Astrocyte of the hippocampus (primary cell): ENCODE measurements at places on chromosomes 11 and 22.

DNA sequence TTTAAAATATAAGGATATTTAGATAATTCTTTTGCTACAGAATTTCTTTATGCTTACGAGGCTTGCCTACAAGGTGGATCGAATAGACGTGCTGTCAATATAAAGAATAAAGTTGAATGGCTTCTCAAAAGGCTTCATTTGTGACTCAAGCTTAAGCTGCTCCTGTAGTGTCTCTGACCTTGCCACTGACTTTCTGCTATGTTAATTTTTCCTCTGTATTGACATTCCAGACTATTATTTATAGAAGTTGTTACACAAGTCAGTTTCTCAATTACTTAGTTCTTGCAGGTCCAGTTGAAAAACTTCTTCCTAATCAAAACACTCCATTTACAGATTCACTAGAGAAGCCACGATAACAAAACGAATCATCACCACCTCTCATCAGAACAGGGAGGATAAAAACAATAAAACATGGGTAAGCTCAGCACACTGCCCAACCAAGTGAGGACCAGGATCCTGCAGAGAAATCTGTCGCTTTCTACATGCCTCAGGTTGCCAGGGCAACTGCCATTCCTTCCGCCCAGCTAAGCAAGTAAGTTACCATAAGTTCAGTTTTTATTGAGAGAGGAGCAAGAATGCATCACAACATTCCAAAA, 39.0 kb upstream of the CHKA start:
- DNase-seq, result peak; percentile 67

DNA sequence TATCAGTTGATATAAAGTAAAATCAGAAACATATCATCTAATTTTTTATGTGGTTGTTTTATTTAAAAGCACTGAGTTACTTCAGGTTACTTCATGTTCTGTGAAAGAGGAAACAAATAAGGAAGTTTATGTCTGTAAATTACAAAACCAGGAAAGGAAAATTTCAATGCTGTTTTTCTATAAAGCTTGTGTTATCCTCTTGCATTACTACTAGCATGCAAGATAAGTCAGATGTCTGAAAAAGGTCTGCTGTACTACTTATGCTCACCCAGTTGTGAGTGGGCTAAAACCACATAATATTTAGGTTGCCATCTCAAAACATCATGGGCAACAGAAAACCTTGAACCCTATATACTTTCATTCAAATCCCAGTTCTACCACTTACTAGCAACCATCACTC, 121.5 kb downstream of the ATG16L2 start:
- no peak for DNase-seq

DNA sequence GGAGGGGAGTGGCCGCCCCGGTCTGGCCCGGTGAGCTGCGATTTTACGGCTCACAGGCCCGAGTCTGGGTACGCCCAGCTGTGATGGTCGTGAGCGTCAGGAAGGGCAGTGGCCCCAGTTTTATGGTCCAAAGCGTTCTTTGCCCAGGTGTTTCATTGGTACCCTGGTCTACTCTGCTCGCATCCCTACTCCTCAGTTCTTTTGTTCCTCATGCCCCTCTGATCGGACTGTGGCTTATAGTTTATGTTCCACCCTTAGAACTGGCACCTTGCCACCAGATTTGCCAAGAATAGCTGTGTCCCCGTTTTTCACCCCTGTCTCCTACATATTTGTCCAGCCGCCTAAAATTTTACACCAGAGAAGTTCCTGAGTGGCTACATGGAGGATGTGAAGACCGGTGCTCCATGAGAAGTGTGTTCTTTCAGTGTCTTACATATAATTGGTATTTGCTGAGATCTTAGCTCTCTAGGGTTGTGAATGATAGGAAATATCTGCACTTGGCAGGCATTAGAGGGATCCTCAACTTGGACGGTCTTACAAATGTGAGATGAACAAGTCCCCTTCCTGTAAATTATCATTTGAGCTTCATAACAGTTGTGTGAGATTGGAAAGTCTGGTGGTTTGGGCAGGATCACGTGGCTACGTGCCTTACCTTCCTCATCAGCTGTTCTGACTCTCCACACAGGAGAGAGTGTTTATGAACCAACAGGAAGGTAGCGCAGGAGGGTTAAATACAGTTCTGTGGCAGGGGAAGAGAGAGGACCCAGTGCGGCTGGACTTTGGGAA, 1.1 kb downstream of the PANX1 start:
- peak; percentile 42 for DNase-seq

DNA sequence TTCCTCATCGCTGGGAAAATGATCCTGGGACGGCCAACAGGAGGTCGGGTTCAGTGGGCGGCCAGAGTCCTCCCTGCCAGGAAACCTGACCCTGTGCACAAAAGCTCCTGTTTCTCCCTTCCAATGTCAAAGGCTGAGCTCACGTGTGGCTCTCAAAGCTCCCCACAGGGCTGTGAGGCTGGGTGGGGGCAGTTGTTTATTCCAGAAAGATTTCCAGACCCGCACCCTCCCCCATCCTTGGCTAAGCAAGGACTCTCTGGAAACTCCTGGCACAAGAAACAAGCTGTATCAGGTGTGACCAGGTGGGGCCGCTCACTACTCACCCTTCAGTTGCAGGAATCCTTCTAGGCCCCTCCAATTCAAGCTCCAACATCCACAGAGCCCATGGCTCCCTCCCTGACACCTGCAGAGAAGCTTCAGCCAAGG, 131.9 kb downstream of the SHANK2 start:
- DNase-seq, result peak; percentile 23

- DNase-seq, result no peak
These were observed 859 bp upstream of the BIRC3 start for GRCh38 chr11:102316346-102316904.

- peak; percentile 20 for DNase-seq
These were observed 25.1 kb upstream of the ALDH3B2 start for GRCh38 chr11:67699521-67699920.

- no peak for DNase-seq
These were observed 2.0 kb downstream of the LRRC74B start for GRCh38 chr22:21047730-21048129.

DNA sequence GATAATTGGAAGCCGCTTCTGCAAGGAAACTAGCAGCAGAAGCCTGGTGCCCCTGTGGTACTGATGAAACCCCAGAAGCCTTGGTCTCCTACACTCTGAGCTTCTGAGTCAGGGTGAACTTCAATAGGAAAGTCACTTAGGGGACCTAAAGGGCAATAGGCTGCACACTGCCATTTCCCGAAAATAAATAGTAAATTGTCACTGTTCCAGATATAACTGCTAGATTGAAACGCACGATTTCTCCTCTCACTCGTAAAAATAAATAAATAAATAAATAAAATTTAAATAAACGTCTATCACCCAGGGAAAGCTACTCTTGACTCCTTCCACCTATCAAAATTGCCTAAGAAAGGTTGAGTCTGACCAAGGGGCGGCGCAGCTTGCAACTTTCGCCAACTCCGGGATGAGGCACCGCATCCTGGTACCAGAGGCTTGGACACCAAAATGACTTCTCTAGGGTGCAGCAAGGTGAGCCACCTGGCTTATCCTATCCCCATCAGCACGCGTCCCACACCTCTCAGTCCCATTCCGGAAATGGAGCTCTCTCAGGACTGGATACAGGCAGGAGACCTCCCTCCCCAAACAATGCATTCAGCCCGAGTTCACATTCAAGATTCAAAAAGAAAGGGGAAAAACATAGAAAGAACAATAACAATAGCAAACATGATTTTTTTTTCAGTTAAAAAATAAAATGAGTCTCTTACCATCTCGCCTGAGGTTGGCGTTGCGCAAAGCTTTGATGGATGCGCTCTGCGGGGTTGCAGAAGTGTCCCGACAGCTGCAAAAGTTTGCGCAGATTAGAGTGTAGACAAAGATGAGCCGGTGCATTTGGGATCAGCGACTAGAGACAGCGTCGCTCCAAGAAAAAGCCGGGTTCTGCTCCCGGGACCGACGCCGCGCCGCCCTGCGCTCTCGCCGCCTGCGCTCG, 583 bp downstream of the PDGFD start:
- DNase-seq, result peak; percentile 68

DNA sequence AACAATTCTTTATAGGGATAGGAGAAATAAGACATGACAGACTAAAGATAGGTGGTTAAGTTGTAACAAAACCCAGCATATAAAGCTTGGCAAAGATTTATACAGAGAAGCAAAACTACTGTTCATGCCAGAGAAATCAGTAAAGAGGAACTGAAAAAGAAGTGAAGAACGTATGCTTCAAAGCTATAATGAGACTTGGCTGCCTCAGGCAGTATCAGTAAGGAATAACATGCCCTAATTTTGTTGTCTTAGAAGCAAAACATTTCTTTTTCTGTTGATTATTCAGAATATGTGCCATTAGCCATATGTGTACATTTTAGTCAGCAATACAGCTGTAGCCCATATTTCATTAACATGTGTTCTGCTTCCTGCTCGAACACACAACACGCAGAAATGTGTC, 403.2 kb downstream of the NELL1 start:
- DNase-seq, result no peak

DNA sequence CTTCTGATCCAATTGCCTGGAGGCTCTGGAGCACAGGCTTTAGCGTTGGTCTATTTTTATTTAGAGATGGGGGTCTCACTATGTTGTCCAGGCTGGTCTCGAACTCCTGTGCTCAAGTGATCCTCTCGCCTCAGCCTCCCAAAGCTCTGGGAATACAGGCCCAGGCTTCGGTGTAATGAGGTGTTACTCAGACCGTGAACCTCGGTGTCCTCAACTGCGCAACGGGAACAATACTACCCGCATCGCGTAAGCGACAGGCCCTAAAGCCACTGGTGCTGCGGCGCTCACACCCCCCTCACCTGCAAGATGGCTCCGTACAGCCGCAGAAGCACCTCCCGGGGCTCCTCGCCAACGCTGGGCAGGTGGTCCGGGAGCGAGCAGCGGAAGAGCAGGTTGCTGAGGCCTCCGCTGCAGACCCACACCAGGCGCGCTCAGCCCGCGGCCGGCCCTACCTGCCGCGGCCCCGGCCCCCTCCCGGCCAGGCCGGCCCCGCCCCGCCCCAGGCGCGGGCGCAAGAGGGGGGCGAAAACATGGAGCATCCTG, 628 bp downstream of the CHKB start:
- DNase-seq, result no peak

DNA sequence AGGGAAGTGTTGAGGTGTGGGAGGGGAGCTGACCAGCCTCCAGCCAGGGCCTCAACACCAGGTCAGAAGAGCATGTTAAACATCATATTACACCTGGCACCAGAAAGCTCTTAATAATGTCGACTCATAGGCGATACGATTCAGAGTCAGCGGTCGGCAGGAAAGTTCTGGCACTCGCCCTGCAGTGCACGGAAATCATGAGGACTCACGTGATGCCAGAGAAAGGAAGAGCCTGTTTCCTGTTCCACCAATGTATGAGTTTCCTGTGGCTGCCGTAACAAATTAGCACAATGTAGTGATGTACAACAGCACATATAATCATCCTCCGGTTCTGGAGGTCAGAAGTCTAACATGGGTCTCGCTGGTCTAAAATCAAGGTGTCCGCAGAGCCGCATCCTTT, 198.8 kb downstream of the BARX2 start:
- no peak for DNase-seq

GRCh38 chr11:103055221-103055890, 36.6 kb downstream of the DCUN1D5 start:
- DNase-seq, result peak; percentile 40

- no peak for DNase-seq
These were observed 12.7 kb downstream of the TRMU start for GRCh38 chr22:46348099-46348695.

DNA sequence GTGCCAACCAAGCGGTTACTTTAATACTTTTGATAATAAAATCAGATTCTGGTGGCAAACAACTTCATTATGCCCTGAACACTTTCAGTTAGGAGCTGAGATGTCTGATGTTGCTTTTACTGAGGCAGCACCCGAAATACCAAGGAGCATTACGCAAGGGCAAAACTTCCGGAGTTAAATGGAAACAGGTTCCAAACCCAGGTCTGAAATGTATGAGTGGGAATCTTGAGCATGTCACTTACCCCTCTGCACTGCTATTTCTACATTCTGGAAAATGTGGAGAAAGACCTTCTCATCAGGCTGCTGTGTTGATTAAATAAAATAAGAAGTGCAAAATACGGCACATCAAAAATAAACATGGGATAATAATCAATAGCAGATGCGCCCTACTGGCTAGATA, 315.1 kb downstream of the LARGE1 start:
- no peak for DNase-seq

- DNase-seq, result no peak
These were observed 3.5 kb upstream of the IFITM2 start for GRCh38 chr11:304061-304506.

- no peak for DNase-seq
These were observed 96.1 kb downstream of the SLC1A2 start for GRCh38 chr11:35323076-35323868.

DNA sequence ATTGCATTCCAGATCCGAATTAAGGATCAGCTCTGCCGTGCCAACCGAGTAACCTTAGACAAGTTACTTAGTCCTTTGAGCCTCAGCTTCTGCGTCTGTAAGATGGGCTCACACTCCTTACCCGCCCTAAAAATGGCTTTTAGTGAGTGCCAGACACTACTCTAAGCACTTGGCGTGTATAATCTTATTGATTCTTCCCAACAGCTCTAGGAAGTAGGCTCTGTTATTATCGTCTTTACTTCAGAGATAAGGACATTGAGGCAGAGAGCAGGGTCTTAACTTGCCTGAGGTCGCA, 21.7 kb upstream of the ROBO3 start:
- no peak for DNase-seq

DNA sequence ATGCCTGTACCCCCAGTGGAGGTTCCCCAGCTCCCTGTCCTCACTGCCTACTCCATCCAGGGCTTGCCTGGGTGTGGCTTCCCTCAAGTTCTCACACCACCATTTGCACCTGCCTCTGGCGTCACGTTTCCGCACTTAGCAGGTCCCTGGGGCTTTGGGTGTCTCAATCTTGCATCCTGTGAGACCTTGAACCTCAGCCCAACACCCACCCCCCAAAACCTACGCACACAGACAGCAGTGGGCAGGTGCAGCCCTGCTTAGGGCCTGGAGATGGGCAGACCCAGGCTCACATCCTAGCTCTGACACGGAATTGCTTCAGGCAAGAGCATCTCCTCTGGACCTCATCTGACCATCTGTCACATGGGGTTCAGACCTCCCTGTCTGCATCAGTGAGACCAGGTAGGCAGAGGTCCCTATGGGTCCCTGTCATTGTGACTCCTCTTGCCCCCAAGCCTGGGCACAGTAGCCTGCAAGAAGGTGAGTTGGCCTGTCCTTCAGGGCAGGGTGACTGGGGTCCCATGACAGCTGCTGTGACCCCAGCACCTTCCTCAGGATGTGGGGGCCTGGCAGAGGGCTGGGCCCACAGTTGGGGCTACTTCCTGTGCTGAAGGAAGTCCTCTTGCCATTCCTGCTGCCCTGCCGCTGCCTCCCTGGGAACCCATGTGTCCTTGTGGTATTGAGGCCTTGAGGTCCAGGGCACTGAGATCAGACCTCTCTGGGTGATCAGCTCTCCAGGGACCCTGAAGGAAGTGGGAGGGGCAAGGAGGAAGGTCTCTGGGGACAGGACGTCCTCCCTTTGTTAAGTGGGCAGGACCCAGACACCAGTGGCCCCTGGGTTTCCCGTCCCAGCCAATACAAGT, 2.0 kb downstream of the SIPA1 start:
- no peak for DNase-seq

DNA sequence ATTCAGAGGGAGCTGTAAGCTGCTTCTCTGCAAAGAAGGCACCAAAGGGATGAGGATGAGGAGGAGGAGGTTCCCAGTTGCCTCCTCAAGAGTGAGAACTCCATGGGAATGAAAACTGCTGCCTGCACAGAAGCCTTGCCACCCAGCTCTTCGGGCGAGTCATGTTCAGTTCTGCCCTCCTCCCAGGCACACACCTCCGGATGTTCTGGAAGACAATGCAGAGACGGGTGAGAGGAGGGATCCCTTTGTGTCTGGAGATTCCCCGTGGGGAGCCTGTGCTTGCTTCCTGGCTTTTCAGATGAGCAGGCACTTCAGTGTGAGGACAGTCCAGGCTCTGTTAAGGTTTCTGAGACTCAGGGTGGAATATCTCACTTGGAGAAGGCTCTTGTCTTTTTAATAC, 295.6 kb downstream of the DDX10 start:
- DNase-seq, result no peak
